ENCODE measurements at places on chromosomes 12 and 14. TPM values are rescaled to one million over a fixed set of nuclear protein-coding genes. Genes with fewer than 3 reads are reported as not detected.

Gene OASL
- 0.33 TPM for total RNA-seq

Gene LTBP2
- 248 TPM for total RNA-seq

Gene ANKS1B
- 0.87 TPM for total RNA-seq

Gene KRT6C
- not detected for total RNA-seq

Gene CCDC197
- not detected for total RNA-seq

Gene RPS6KL1
- 1.0 TPM for total RNA-seq

Gene DAO
- total RNA-seq: not detected

Data from smooth muscle cell of trachea (primary cell).